Stimulated activated naive CD4-positive, alpha-beta T cell treated with Interleukin-2 at 50 U/mL for 16 hours (primary cell): ENCODE measurements at places on chromosomes 13 and 19.
A peak's percentile ranks its signal among the peaks of the same experiment; 100 is the strongest.

- peak; percentile 67 for DNase-seq
Observed at GRCh38 chr19:1104311-1105007, 665 bp downstream of the GPX4 start.

DNA sequence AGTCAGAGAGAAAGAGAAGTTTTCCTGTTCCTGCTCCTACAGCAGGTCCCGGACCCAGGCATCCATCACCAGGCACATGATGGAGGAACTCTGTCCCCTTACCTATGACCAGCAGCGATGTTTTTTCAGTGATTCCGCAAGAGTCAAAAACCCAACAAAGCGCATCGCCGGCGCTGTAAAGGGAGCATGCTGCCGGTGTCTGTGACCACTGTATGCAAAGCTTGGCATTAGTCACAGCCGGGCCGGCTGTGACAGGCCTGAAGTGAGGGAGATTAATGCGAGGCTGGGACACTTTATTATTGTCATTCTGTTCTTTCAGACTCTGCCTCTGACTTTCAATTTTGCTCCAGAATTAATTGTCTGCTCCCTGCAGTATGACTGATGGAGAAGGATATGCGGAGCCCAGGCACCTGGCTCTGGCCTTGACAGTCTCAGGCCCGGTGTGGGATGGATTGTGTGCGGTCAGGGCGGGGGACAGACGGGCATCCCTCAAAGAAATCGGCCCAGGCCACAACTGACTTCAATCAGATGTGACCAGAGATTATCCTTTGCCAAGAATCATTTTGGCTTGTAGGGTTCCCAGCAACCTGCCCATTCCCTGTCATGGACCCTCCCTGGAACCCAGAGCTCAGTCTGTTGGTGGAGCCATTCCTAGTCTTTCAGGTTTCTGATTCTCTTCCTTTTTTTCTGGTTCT is 462.0 kb upstream of the ZNF507 start:
- DNase-seq, result no peak

DNA sequence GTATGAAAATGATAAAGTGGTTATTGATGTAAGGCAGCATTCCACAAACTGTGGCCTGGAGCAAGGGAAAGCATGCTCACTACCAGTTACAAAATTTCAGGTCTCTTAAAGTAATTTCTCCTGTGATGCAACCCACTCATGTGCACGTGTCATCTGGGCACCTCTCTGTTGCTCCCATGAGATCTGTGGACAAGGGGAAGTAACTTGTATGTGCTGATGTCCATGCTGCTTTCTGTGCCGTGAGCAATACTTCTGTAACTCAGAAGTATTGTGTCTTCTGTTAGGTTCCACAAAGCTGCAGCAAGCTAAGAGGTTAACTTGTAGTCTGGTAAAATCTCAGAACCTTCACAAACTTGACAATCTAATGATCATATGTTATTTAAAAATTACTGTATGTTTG is 930.0 kb upstream of the SLITRK6 start:
- no peak for DNase-seq

GRCh38 chr19:771332-771785 is 20.4 kb downstream of the MISP start:
- no peak for DNase-seq

- DNase-seq, result no peak
Observed at GRCh38 chr13:99978799-99979452, 2.7 kb upstream of the ZIC2 start.

- no peak for DNase-seq
Observed at GRCh38 chr13:98181111-98181815, 4.2 kb upstream of the RNF113B start.

DNA sequence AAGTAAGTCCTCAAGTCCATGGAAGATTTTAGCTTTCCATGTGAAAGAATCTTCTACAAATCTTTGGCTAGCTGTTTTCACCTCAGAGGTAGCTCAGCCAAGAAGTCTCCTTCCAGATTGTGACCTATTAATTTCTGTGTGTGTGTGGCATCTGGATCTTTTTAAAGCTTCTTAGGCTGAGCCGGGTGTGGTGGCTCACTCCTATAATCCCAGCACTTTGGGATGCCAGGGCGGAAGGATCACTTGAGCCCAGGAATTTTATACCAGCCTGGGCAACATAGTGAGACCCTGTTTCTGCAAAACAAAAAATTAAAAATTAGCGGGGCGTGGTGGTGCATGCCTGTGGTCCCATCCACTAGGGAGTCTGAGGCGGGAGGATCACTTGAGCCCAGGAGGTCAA is 13.4 kb upstream of the SLC44A2 start:
- no peak for DNase-seq

DNA sequence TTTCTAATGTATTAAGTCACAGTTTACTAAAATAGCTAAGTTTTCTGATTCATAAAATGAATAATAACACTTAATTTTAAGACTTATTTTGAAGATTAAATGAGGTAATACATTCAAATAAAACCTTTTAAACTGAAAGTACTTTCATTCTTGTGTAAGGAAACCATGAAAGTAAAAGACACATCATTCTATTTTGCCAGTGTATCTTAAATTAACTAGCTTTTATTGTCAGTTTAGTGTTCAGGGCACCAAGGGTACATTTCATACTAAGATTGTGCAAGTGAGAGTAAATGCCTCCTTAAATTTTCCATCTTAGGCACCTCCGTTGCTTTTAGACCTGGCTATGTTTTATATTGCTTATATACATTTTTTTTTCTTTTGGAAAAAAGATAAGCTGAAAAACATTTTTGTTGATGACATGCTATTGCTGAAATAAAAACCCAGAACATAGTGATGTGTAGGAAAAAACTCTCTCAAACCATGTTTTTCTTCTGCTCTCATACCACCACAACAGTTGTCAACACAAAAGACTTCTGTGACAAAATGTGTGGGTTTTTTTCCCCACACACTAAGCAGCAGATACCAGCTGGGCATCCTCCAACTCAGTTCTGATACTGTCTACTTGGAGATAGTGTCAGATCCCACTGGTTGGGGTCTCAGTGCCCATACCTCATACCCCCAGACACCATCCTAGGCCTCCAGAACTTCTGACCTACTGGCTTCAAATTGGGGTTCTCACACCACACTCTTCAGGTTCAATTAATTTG is 30.7 kb upstream of the LPAR6 start:
- DNase-seq, result no peak

GRCh38 chr19:29399804-29400203 is 126.0 kb upstream of the VSTM2B start:
- DNase-seq, result no peak

DNA sequence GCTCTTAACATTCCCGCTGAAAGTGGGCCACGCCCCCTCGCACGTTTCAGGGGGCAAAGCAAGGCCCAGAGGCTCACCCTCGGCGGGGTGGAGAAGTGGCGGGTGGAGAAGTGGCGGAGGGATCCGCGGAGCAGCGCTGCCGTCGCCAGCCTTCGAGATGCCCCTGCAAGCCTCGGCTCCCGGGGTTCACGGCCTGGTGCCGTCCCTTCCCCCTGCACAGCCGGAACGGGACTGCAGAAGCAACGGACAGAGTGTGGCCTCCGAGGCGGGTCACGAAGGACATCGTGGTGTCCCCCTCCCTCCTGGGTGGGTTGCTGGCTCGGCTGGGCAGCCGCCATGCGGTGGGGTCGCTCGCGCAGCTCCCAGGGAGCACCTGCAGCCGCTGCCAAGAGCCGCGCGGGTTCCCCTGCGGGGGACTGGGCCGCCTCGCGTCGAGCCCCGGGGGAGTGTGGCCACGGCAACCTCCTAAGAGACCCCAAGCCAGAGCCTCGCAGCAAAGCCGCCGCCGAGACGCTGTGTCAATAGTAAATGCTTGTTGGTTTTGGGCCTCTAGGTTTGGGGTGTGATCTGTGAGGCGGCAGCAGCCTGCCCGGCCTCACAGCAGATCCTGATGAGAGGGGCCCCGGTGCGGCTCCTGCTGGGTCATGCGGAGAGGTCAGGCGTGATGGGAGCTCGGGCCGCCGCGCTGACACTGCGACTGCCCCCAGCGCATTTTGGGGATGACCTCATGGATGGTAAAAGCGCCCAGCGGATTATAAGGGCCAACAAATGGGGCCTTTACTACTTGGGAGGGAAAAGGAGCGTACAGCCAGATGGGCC is 5.5 kb downstream of the TPGS1 start:
- no peak for DNase-seq

GRCh38 chr13:91767651-91768050 is 369.2 kb downstream of the GPC5 start:
- DNase-seq, result no peak

- no peak for DNase-seq
Observed at GRCh38 chr13:77377016-77377415, 50.1 kb upstream of the MYCBP2 start.

- DNase-seq, result no peak
Observed at GRCh38 chr13:98688373-98688772, 64.1 kb downstream of the SLC15A1 start.

DNA sequence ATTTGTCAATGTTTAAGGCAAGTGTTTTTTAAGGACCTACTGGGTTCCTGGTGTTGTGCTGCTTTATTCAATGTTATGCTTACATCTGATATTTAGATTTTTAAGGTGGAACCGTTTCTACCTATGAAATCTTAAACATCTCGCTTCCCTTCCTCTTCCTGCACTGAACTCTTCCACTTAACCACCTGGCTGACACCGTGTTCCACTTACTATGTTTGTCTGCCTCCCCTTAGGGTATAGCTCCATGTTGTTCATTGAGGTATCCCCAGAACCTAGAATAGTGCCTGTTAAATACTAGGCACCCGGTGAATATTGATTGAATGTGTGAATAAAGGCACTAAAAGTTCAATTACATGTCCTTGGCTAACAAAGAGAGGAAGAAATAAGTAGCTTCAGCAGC is 104.9 kb downstream of the RNF17 start:
- DNase-seq, result no peak

- no peak for DNase-seq
Observed at GRCh38 chr13:64534302-64534701, 2695.8 kb downstream of the PCDH9 start.

GRCh38 chr13:96796091-96796633 is 198.1 kb downstream of the OXGR1 start:
- DNase-seq, result no peak

DNA sequence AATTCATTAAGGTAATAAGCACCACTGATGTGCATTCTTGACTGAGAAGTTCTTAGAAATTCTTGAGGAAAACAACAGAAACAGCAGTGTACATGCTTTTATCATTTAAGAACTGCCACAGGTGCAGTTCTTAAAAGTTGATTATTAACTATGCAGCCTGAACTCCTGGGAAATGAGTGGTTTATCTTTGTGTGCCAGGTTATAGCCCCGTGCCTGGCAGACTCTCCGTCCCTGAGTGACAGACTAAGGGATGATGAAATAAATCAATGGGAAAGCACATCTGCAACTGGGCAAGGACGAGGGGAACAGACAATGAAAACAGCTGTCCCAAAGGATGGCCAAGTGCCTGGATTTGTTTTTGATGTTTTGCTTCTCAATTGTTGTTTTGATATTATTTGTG is 84.4 kb upstream of the SPATA13 start:
- no peak for DNase-seq

- DNase-seq, result no peak
Observed at GRCh38 chr13:75660694-75661093, 24.6 kb downstream of the LMO7 start.

GRCh38 chr19:15702534-15702930 is 25.3 kb upstream of the OR10H2 start:
- DNase-seq, result no peak

DNA sequence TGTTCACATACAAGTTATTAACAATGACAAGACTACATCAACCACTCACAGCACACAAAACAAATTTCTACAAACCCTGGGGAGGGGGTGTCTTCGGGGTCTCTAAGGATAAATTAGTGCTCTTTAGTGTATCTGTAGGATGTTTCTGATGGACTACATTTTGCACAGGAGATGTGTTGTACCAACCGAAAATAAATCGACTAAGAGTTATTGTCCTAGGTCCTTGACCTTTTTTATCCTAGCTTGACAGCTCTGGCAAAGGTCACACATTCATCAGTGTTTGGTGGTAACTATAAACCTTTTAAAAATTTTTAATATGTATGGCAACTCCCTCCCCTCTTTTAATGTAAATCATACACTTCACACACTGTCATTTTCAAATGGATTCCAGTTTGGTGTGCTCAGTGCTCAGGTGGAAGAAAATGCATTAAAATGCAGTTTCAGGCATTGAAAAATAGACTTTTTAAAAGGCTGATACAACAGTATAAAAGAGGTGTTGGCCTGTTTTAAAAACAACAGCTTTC is 7.7 kb downstream of the ZIC5 start:
- DNase-seq, result no peak

- no peak for DNase-seq
Observed at GRCh38 chr13:41973247-41973741, 12.4 kb upstream of the VWA8 start.

DNA sequence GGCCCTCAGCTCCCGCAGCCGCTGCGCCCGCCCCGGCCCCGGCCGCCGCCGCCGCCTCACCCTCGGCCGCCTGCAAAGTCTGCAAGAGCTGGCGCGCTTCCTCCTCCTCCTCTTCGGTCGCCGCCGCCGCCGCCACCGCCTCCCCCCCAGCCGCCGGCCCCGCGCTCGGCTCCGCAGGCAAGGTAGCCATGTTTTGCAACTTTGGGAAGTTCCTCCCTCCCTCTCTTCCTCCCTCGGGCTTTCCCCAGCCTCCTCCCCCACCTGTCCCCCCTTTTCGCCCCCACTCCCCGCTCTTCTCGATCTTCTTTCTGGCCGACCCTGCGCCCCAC is 433 bp downstream of the SIX5 start:
- DNase-seq, result peak; percentile 24

DNA sequence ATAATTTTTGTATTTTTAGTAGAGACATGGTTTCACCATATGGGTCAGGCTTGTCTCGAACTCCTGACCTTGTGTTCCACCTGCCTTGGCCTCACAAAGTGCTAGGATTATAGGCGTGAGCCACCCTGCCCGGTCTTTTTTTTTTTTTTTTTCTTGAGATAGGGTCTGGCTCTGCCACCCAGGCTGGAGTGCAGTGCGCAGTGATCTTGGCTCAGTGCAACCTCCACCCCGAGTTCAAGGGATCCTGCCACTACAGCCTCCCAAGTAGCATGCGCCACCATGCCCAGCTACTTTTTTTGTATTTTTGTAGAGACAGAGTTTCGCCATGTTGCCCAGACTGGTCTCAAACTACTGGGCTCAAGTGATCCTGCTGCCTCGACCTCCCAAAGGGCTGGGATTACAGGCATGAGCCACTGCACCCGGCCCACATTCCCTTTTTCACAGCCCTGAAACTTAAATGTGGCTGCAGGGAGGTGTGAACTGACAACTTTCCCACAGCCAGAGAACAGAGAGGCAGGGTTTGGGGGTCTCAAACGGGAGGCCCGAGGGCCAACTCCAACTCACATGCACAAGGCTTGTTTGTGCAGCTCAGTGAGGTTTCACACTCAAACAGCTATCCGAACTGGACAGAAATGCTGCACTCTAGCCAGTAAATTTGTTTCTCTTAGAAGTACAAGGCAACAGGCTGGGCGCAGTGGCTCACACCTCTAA is 4.4 kb upstream of the S1PR5 start:
- DNase-seq, result no peak

GRCh38 chr13:79225487-79226232 is 180.4 kb downstream of the RBM26 start:
- DNase-seq, result no peak

DNA sequence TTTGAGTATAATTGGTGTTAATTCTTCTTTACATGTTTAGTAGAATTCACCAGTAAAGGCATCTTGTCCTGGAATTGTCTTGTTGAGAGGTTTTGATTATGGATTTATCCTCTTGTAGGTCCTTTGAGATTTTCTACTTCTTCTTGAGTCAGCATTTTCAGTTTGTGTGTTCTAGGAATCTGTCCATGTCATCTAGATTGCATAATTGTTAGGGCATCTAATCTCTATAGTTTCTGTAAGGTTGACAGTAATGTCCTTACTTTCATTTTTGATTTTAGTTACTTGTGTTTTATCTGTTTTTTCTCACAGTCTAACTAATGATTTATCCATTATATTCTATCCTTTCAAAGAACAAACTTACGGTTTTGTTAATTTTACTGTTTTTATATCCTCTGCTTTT is 492.0 kb downstream of the FGF9 start:
- no peak for DNase-seq
